ENCODE measurements at places on chromosomes 11 and 22.

DNA sequence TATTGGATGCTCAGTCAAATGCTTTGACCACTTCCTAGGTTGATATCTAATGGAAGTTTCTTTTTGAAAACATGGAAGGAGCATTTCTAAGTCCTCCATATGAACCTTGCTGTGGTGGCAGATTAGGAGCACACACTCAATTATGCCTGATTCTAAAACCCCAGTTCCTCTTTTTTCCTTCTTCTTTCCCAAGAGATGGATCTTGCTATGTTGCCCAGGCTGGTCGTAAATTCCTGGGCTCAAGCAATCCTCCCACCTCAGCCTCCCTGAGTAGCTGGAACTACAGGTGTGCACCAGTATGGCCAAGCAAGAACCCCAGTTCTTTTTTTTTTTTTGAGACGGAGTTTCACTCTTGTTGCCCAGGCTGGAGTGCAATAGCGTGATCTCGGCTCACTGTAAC lies 3.0 kb downstream of the LYVE1 start:
- DNase-seq: no peak

- no peak for DNase-seq
Observed at GRCh38 chr11:110433393-110434333, 3.9 kb downstream of the FDX1 start.

- DNase-seq: peak; percentile 17
Observed at GRCh38 chr11:36030731-36031281, 86.9 kb downstream of the LDLRAD3 start.

DNA sequence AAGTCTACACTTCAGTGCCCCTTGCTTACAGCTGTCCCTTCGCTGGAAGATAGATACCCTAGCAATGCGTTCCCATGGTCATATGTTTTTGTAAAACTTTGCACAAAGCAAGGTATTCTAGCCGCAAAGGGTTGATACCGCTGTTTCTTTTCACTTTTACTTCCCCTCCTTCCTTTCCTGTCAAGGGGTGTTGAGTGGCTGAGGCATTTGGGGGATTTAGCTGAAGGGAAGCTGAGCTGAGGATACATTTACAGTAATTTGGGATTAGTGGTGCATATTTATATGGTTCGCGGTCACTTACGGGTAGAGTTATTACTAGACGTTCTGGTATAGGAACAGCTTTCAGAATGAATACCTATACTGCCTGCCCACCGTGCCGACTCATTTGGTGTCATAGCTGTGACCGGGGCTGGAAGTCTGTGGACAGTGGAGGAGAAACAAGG lies 86.9 kb upstream of the WNT11 start:
- DNase-seq: no peak

DNA sequence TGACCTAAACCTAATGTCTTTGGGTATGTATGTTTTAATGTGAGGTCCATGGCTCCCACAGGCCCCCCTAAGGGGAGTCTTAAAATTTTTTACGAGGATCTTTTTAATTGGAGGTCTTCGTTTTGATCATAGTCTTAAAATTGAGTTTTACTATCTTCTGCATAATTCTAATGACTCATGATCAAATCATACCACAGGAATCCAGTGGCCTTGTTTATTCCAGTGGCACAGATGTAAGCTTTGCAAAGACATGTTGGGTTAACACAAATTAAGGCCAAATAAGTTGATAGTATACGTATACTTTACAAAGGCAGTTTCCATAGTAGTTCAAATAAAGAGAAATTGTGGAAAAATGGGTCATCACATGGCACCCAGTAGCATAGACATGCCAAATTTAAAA lies 33.9 kb upstream of the FJX1 start:
- DNase-seq: peak; percentile 82

- DNase-seq: peak; percentile 63
Observed at GRCh38 chr22:37492428-37493344, 6.5 kb upstream of the MFNG start.

DNA sequence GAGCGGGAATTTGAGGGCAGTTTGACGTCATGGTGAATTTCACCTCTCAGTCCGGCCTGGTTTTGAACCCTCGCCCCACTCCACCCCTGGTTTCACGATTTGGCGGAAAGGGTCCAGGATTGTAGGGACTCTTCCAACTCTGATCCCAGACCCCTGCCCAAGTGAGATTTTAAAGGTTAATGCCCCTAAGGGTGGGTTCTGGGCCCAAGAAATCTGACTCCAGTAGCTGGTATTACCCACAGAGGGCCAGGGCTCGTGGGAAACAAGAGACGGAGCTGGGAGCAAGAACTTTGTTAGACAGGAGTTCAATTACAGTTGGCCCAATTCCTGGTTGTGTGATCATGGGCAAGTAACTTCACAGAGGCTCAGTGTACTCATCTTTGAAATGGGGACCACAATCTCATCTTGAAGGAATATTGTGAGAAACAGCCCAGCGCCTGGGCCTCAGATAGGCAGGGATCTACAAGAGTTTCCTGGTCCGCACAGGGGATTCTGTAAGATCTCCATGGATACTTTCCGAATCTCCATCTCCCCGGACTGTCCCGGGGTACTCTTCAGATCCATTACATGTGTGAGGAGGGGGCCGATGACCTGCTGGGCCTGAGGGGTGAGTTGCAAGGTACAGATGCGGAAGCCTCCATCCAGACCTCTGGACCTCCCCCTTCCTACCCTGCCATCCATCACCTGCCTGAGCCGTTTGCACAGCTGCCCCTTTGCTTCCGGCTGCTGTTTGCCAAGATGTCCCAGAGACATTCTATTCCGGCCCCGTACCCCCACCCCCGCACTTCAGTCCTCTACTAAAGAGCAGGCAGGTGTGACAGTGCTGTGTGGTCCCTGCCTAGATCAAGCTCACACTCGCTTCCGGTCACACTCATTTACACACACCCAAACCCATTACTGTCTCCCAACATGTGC lies 687 bp upstream of the CALCA start:
- no peak for DNase-seq

GRCh38 chr11:64152841-64153691 lies 12.8 kb downstream of the MACROD1 start:
- DNase-seq: peak; percentile 16
